ENCODE measurements at places on chromosomes 4 and X. TPM values are rescaled to one million over a fixed set of nuclear protein-coding genes. Genes with fewer than 3 reads are reported as not detected.

- H3K27ac ChIP-seq, result no peak overlapping the region
- H3K36me3 ChIP-seq, result no peaks in the 10 kb centered on the region
- H3K27me3 ChIP-seq, result no peaks in the 10 kb centered on the region
- no peak for DNase-seq
- H3K4me1 ChIP-seq, result no peaks in the 10 kb centered on the region
- no peak overlapping the region for H3K4me3 ChIP-seq
These were observed 229.2 kb upstream of the INTU start for GRCh38 chr4:127403471-127404084.

- peaks cover 13% of the 10 kb centered on the region for H3K4me1 ChIP-seq
- H3K36me3 ChIP-seq, result peaks cover 2% of the 10 kb centered on the region
- no peaks in the 10 kb centered on the region for H3K27me3 ChIP-seq
- no peak overlapping the region for H3K27ac ChIP-seq
- DNase-seq, result no peak
These were observed 33.7 kb downstream of the AFF1 start for GRCh38 chr4:86968547-86968946.

DNA sequence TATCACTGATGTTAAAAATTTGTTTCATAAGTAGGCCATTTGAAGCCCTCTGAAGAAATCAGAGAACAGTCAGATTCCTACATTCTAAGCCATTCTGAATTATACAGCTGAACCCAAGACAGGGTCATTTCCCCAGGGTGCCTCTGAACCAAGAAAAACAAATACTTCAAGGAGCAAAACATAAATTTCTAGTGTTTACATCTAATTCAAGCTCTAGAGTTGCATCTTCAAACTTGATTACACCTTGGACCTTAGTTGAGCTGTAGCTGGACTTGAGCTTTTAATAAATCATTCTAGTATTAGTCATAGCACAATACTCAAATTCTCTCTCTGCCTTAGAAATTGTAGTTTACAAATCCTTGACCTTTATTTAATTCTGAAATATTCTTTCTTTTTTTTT, 87.6 kb upstream of the IL15 start:
- no peaks in the 10 kb centered on the region for H3K27me3 ChIP-seq
- no peak overlapping the region for H3K4me3 ChIP-seq
- no peak for DNase-seq
- H3K27ac ChIP-seq, result no peak overlapping the region
- no peaks in the 10 kb centered on the region for H3K4me1 ChIP-seq
- H3K36me3 ChIP-seq, result no peaks in the 10 kb centered on the region

GRCh38 chr4:145939856-145940255, 1.2 kb upstream of the ZNF827 start:
- no peak overlapping the region for H3K27ac ChIP-seq
- DNase-seq, result no peak
- H3K4me1 ChIP-seq, result peaks cover 25% of the 10 kb centered on the region
- peaks cover 9% of the 10 kb centered on the region for H3K27me3 ChIP-seq

DNA sequence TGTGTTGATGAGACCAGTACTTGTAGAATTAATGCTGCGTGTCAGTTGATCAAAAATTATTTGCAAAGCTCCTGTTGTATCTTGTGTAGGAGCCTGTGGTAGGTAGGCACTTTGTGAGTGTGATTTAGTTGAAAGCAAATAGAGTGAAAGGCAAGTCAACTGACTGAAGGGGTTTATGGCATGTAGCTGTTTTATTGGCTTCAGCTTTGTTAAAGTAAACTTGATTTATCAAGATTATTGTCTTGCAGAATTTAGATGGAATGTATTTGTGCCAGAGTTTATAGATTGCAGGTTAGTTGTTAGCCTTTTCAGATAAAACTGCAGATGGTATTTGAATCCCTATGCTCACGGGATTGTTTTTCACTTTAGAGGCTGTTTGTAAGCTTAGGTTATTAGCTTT, 128.0 kb downstream of the FRAS1 start:
- no peak for DNase-seq
- no peaks in the 10 kb centered on the region for H3K36me3 ChIP-seq
- no peaks in the 10 kb centered on the region for H3K4me1 ChIP-seq
- no peak overlapping the region for H3K27ac ChIP-seq
- no peak overlapping the region for H3K4me3 ChIP-seq

DNA sequence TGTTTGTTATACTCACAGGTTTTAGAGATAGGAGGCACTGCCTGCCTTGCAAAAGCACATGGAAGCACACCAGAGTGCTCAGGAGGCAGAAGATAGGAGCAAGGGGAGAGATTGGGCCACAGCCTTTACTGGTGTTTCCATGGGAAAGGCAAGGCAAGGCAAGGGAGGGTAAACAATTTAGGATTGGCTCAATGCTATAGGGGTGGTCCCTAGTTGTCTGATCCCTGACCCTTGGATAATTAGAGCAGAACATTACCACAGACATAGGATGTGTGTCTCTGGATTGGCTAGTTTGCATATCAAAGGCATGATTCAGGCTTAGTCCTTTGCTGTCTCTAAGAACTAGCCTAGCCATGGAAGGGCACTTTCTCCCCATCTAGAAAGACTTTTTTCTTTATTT, 36.1 kb downstream of the GRXCR1 start:
- H3K36me3 ChIP-seq, result no peaks in the 10 kb centered on the region
- no peak overlapping the region for H3K4me3 ChIP-seq
- no peaks in the 10 kb centered on the region for H3K27me3 ChIP-seq
- no peak overlapping the region for H3K27ac ChIP-seq

- no peak overlapping the region for H3K4me3 ChIP-seq
- H3K27ac ChIP-seq, result no peak overlapping the region
- H3K36me3 ChIP-seq, result no peaks in the 10 kb centered on the region
These were observed 6.9 kb upstream of the FGF16 start for GRCh38 chrX:77440330-77440729.

DNA sequence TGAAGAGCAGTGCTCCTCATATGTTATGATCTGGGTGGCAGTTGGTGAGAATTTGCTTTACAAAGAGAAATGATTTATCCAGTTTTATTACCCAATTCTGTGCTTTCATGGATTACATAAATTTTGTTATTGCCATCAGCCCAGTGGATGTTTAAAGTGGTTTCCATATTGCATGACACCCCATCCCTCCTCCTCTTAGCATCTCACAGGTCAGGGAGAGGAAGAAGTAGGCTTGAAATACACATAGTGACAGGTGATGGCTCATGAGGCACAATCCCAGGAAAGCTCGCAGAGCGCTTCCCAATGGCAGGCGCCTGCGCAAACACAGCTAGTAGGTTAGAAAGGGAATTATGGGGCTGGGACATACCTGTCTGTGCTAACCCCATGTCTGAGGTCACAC, 47.7 kb upstream of the GATB start:
- H3K27ac ChIP-seq, result no peak overlapping the region
- DNase-seq, result no peak
- H3K27me3 ChIP-seq, result no peaks in the 10 kb centered on the region
- no peaks in the 10 kb centered on the region for H3K4me1 ChIP-seq

GRCh38 chrX:148984238-148984637, 483.8 kb downstream of the AFF2 start:
- no peaks in the 10 kb centered on the region for H3K36me3 ChIP-seq
- no peak overlapping the region for H3K4me3 ChIP-seq
- no peaks in the 10 kb centered on the region for H3K4me1 ChIP-seq

DNA sequence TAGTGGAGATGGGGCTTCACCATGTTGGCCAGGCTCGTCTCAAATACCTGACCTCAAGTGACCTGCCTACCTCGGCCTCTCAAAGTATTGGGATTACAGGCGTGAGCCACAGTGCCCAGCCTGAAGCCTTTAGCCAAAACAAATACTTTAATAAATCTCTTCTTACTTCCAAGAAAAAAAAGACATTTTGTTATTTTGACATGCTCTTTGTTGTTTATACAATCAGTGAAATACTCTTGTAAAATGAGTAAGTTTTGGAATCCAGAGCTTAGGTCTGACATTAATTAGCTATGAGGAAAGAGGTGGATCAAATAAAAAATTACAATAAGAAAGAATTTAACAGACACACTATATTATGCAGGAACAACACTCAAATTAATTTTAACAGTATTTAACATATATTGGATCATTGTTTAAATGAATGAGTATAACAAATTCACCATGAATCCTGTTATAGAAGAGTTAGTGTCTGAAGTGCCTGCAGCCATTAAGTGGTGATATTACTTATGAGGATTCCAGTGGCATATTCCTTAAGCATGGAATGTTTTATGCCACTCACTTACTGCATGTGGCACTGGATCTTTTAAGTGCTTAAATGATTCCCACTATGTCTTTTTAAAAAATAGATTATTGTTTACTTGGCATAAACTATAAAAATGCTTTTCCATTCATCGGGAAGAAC, 260.1 kb upstream of the GIMD1 start:
- H3K27ac ChIP-seq, result no peak overlapping the region
- H3K36me3 ChIP-seq, result no peaks in the 10 kb centered on the region
- H3K4me3 ChIP-seq, result no peak overlapping the region
- DNase-seq, result no peak
- H3K4me1 ChIP-seq, result no peaks in the 10 kb centered on the region

- DNase-seq, result no peak
- no peak overlapping the region for H3K27ac ChIP-seq
- no peak overlapping the region for H3K4me3 ChIP-seq
- H3K36me3 ChIP-seq, result no peaks in the 10 kb centered on the region
These were observed 175.4 kb downstream of the SH3BGRL start for GRCh38 chrX:81377329-81377728.

DNA sequence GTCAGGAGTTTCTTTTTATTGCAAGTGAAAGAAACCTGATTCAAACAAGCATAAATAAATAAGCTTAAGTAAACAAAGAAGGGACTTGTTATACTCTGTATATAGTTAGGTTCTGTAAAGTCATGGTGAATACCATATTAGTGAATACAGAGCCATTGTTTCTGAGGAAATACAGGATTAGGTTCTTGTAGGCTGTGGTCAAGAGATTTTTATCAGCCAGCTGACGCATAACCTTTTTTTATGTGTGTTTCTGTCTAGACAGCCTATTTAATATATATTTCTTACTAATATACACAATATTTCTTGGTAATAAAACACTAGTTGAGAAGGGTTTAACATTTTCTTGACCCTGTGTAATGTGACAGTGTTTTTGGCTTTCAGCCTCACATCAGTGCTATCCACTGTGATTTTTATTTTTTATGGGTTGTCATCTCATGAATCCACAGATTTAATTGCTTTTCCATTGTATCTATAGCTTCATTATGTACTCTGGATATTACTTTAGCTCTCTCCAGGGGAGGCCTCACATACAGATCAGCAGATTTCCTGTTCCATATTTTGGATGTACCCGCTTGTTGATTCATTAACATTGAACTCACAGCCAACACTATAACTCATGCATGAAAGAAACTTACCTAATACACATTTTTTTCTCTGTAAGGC, 8.0 kb downstream of the HERC3 start:
- peaks cover 31% of the 10 kb centered on the region for H3K36me3 ChIP-seq
- peak overlapping the region; percentile 72 for H3K4me3 ChIP-seq
- peaks cover 63% of the 10 kb centered on the region for H3K4me1 ChIP-seq

GRCh38 chr4:78356251-78356786, 195.3 kb upstream of the ANXA3 start:
- no peak for DNase-seq
- no peak overlapping the region for H3K4me3 ChIP-seq
- no peaks in the 10 kb centered on the region for H3K27me3 ChIP-seq
- H3K36me3 ChIP-seq, result no peaks in the 10 kb centered on the region
- H3K4me1 ChIP-seq, result no peaks in the 10 kb centered on the region

- peaks cover 50% of the 10 kb centered on the region for H3K27me3 ChIP-seq
- DNase-seq, result no peak
- H3K4me1 ChIP-seq, result peaks cover 12% of the 10 kb centered on the region
- H3K27ac ChIP-seq, result no peak within 1 kb of the TSS
These were observed at the start of gene FGF2 for GRCh38 chr4:122826553-122827257. Gene FGF2, plus strand, starts transcription at chr4:122826831. Its CDS starts 344 bp downstream, at chr4:122827175.

DNA sequence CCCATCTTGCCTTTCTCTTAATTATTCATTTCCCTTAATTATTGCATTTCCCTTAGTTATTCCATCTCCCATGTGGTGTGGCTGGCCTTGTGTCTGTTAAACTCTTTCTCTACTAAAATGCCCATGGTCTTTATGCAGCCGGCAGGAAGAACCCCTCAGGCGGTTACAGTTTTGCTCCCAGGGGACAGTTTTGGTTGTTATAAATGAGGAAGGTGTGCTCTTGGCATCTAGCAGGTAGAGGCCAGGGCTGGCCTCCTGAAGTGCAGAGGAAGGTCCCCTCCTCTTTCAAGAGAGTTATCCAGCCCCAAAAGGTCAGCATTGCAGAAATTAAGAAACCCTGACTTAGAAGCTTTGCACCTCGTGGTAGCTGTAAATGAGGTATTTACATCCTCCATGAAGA, 18.0 kb downstream of the TBL1X start:
- DNase-seq, result no peak
- H3K27ac ChIP-seq, result no peak overlapping the region
- no peaks in the 10 kb centered on the region for H3K4me1 ChIP-seq
- no peak overlapping the region for H3K4me3 ChIP-seq

- H3K36me3 ChIP-seq, result no peaks in the 10 kb centered on the region
- H3K4me1 ChIP-seq, result no peaks in the 10 kb centered on the region
- H3K4me3 ChIP-seq, result no peak overlapping the region
These were observed 16.9 kb downstream of the CWH43 start for GRCh38 chr4:49002931-49003330.

- H3K4me1 ChIP-seq, result peaks cover 11% of the 10 kb centered on the region
- peak overlapping the region; percentile 79 for H3K27ac ChIP-seq
- DNase-seq, result peak; percentile 7
- peak overlapping the region; percentile 94 for H3K4me3 ChIP-seq
These were observed 773 bp upstream of the ITM2A start for GRCh38 chrX:79367907-79368306.

GRCh38 chrX:129686422-129686948, 31.7 kb upstream of the APLN start:
- H3K4me1 ChIP-seq, result no peaks in the 10 kb centered on the region
- H3K27ac ChIP-seq, result no peak overlapping the region
- no peaks in the 10 kb centered on the region for H3K27me3 ChIP-seq
- no peak overlapping the region for H3K4me3 ChIP-seq

DNA sequence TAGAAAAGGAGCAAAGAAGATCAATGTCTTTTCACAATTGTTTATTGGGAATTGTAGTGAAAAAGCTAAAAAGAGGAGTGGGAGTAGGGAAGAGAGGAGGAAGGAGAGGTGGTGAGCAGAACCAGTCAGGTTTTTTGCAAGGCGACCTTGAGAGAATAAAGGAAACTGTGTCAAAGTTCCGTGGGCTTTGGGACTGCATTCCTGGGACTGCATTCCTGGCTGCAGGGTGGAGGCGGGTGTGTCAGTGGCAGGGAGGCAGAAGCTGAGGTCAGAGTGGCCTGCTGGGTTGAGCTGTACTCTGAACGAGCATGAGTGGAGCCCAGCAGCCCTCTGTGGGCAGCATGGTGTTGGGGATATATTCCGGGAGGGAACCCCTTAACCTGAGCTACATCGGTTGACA, 66.8 kb upstream of the UCP1 start:
- H3K36me3 ChIP-seq, result no peaks in the 10 kb centered on the region
- H3K27ac ChIP-seq, result no peak overlapping the region
- no peaks in the 10 kb centered on the region for H3K4me1 ChIP-seq
- H3K27me3 ChIP-seq, result peaks cover 2% of the 10 kb centered on the region

SMIM31 gene
- total RNA-seq, result not detected

AGTR2 gene
- not detected for total RNA-seq

UBE2D3 gene
- 587 TPM for total RNA-seq

NWD2 gene
- total RNA-seq, result not detected

ARX gene
- total RNA-seq, result not detected

CT83 gene
- not detected for total RNA-seq

IL2 gene
- total RNA-seq, result 1.0 TPM

RBMXL3 gene
- total RNA-seq, result not detected

SMR3B gene
- not detected for total RNA-seq

GDPD2 gene
- not detected for total RNA-seq

GPM6B gene
- total RNA-seq, result not detected

SYTL5 gene
- total RNA-seq, result not detected

DNAAF6 gene
- total RNA-seq, result not detected

AMBN gene
- not detected for total RNA-seq

PCDH7 gene
- not detected for total RNA-seq

GIMD1 gene
- not detected for total RNA-seq

DRD5 gene
- not detected for total RNA-seq

Data from CD4-positive, CD25-positive, alpha-beta regulatory T cell (primary cell).